ENCODE measurements at places on chromosomes 16 and 17.

- no peak for DNase-seq
Observed at GRCh38 chr17:32286518-32286900, 20.9 kb downstream of the RHBDL3 start.

GRCh38 chr16:66261826-66262225 is 104.7 kb upstream of the CDH5 start:
- no peak for DNase-seq

DNA sequence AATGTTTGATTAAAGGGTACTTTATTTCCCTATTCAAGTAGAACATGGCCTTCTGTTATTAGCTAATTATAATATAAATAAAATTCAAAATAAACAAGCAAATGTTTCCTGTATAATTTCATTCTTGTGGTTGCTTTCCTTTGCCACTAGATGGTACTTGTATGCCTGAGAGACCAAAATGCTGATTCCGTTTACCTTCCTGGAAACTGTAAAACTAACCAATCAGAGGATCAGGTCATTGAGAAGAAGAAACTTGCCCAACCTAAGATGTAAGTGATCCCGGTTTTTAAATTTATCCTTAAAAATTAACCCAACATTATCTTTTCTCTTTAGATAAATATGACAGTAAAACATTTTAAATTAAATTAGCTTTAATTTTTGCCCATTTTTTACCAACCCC is 8.1 kb upstream of the ABCA5 start:
- no peak for DNase-seq

DNA sequence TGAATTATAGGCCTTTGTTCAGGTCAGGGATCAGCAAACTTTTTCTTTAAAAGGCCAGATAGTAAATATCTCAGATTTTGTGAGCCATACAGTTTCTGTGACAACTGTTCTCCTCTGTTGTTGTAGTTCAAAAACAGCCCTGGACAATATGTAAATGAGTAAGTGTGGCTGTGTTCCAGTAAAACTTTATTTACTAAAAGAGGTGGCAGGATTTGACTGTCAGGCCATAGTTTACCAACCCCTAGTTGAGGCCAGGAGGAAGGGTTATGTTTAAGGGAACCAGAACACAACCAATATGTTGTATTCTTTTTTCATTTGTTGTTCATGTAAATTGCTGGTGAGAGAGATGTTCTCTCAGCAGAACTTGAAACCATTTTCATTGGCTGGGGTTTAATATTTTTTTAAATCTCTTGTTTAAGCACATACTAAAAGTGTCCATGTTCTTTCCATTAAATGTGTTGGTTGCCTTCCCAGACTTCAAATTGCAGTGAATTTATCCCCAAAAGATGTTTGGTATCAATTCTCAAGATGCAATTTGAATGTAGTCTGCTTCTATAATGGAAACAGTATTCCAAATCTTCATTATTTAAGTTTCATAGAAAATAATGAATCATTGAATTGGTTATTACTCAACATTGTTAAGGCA is 260.3 kb downstream of the FTO start:
- no peak for DNase-seq

GRCh38 chr17:50139950-50140885 is 10.3 kb upstream of the SAMD14 start:
- DNase-seq: peak; percentile 66

DNA sequence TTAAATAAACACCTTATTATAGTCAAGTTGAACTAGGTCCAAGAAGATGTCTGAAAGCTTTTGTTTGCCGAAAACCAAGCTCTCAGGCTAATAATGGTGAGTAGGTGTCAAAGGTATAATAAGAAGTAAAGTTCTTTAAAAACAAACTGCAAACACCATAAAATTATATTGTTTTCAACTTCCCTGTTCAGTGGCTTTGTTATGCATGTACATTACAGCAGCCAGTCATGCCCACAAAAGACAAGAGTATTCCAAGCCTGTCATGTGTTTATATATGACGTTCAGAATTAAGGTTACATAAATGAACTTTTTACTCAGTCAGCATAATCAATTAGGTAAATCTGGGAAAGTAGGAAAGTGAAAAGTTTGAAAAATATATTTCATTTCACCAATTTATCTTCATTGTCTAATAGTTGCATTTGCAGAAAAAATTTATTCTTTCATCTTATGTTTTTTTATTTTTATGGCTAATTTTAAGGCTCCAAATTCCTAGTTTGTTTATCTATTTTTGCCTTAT is 928.7 kb upstream of the SOX9 start:
- DNase-seq: no peak

- DNase-seq: no peak
Observed at GRCh38 chr17:3802461-3803307, 1.7 kb upstream of the ITGAE start.

DNA sequence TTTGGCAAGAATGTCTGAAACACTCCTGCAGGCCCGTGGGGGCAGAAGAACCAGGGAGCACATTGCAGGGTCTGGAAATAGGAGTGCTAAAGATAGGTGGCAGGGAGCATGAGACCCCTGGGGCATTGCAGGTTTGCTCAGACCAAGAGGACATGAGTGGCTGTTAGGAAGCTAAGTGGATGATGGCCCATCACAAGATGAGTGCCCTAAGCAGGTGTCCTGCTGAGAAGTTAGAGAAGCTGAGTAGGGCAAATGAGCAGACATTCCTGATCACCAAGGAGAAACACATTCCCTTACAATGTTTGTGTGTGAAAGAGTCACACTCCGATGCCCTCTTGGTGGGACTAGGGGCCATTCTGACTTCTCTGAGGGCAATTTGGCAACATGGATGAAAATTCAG is 9.9 kb downstream of the MLYCD start:
- DNase-seq: no peak

GRCh38 chr16:67399218-67399733 is 6.0 kb upstream of the TPPP3 start:
- DNase-seq: peak; percentile 7

DNA sequence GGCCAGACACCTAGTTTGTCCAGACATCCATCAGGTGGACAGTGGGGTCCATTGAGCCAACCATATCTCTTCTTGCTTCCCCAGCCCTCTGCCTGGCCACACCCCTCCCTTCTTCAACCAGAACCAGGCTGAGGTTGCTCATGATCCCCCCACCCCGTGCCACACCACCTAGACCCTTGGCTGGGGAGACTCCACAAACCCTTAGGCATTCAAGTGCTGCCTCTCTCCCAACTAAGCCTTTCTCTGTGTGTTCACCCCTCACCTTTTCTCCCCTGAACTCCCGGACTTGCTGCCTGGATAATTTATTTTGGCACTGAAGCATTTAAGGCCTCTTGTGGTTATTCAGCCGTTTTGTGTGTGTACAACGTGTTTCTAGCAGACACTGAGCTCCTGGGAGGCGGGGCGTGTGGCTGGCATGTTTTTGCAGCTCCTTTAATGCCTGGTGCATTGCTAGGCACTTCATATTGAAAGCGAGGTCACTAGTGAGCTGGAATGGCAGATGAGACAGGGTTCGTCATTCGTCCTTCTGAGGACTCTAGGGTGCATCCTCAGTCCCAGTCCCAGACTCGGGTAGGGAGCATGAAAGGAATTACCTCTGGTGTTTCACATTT is 28.7 kb downstream of the CACNA1G start:
- DNase-seq: no peak

DNA sequence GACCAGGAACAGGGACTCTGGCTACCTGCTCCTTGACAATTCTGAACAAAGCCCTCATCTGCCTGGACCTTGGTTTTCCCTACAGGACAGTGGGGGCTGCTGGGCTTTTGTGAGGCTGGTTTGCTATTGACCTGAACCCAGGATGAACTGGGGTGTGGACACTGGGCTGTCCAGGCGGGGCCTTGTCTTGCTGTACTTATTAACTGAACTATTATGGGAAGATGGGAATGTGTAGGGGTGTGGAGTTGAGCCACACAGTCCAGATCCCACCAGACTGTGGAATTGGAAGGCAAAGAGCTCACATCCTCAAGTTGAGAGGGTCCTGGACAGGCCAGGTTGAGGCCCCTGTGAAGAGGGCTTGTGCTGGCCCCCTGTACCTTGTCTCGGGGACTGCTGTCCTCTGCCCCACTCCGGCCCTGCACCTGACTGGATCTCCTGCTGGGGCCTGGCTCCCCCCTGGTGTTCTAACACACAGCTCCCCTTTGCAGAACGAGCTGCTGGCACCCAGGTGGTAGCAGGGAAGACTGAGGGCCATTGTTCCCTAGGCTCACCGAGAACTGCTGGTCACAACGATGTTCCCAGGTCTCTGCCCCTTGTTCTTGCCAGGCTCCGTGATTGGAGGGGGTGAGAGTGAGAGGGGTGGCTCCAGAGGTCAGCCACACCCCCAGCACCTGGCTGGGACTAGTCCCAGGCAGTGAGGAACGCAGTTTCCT is 51.8 kb upstream of the CDC42EP4 start:
- no peak for DNase-seq

DNA sequence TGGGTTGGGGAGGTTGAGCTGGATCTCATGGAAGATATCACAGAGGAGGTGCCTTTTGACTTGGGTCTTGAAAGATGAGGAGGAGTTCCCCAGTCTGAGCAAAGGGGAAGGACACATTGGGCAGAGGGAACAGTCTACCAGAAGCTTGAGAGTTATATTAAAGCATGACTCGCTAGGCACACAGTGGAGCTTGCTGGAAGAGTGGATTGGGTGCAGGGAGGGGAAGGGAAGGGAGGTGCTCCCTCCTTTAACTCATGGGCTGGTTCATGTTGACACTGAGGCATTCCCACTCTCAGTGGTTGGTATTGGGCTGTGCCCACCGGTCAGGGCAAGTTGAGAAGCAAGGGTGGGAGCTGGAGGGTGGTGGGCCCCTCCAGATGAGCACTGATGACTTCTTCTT is 5.9 kb downstream of the TMEM98 start:
- no peak for DNase-seq

DNA sequence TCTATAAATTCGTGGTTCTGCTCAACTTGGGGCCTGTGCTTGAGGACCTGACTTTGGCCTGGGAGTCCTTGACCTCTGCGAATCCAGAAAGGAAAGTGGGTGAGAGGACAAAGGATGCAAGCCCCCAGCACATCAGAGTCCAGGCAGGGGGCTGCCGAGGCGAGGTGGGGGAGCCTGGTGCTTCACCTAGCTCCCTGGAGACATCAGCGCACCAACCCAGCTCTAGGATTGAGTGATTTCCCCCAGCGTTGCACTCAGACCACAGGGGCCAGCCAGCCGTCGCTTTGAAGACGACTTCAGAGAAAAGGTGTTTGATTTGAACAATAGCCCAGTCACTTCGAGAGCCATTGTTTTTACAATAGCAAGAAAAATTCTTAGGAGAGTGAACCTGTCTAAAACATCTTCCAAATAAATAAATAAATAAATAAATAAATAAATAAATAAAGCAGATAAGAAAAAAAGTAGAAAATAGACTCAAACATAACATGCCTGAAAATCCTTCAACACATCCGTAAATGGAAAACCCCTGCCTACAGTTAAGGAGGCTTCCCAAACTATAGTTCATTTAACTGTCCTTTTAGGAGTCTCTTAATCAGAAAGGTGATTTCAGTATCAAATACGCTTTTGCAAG is 180.9 kb downstream of the RBFOX3 start:
- no peak for DNase-seq

DNA sequence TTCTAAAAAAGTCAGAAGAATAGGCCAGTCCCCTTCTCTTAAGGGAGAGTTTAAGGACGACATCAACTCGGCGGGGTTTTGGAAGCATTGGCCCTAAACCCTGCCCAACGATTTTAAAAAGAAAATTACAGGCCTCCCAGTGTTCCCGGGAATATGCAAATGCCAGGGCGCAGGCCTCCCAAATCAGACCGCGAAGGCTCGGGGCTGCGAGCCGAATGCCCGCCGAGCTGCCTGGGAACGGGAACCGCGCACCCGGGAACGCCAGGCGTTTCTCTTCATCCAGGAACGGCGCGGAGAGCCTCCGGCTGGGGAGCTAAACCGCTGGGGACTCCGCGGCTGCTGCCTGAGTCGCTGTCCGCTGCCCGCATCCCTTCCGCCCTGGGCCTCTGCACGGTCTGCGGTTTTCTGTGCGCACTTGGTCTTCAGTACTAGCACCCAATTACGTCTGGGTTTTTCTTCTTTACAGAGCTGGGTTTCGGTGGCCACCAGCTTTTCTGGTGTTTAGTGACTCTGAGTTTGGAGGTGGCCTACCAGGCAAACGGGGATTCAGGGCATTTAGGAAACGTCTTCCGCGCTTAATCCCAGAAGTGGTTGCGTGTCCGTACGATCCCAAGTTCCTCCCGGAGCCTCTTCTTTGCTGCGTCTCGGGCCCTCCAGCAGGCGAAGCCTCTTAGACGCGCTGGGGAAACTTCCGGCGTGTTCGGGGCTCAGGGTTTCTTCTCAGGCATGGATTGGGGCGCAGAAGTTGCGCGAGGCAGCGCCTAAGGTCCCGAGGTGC is 5.7 kb downstream of the IRX5 start:
- no peak for DNase-seq

- DNase-seq: no peak
Observed at GRCh38 chr17:17030515-17031211, 11.6 kb upstream of the MPRIP start.

DNA sequence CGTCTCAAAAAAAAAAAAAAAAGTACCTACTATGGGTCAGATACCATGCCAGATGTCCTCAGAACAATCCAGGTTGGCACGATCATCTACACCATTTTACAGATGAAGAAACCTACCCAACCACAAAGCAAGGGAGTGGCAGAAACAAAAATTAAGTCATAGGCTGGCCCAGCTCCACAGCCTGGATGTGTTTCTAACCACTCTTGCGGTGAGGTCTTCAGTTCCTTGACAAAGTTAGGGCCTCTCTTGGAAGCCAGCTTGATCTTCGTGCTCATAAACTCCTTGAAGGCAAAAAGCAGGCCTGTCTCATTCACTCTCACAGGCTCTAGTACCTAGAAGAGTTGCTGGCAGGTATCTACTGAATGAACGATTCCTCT is 6.2 kb downstream of the GGA2 start:
- DNase-seq: no peak

DNA sequence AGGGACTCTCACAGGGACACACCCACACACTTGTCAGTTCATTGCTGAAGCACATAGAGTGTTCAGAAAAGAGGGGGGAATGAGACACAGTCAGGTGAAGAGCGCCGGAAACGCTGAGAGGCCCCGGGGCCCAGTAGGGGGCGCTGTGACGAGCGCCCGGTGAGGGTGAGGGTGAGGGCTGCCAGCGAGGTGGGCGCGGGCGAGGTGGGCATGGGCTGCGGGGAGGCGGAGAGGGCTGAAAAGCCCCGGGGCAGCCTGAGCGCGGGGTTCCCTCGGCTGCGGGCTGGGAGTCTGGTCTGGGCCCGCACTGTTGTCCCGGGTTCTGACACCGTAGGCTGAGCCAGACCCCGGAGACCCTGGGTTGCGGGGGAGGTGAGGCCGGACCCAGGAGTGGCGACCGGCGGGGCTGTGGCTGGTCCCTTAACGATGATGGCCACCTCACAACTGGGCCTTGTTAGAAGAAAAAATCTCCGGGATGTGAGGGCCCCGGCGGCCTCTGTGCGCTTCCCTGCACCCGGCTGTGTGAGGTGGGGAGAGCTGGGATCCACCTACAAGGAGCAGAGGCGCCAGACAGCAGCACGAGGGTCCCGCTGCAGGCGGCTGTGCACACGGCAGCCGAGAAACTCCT is 91.4 kb downstream of the C16orf78 start:
- no peak for DNase-seq

- no peak for DNase-seq
Observed at GRCh38 chr16:5541356-5541755, 443.8 kb upstream of the EEF2KMT start.

Data from stimulated activated naive CD4-positive, alpha-beta T cell treated with Interleukin-2 at 50 U/mL for 16 hours (primary cell).